ENCODE measurements at places on chromosomes 3 and 15.

DNA sequence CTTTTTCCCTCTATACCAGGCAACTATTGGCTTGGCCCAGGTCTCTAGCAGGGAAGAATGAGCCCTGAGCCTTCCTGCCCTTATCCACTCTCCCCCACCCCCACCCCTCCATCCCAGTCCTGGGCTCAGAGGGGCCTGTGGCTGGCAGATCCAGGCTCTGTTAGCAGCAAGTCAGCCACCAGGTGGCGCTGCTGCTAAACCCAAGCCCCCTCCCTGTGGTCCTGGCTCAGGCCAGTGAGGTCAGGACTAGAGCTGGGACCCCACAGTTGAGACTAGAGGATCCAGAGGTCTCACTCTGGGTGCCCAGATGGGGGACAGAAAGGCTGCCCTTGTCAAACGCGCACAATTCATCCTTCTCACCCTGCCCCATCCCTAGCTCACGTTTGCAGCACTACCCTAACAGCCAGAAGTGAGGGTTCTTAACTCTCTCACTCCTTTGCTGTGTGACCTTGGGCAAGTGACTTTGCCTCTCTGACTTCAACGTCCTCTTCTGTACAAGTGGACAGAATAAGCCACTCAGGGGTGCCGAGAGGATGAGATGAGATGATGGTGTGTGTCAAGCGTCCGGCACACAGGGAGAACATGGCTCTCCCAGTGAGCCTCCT is 46.8 kb upstream of the SLC6A1 start:
- DNase-seq = peak; percentile 59

- no peak for DNase-seq
These were observed 911.2 kb downstream of the MCTP2 start for GRCh38 chr15:95142531-95142930.

DNA sequence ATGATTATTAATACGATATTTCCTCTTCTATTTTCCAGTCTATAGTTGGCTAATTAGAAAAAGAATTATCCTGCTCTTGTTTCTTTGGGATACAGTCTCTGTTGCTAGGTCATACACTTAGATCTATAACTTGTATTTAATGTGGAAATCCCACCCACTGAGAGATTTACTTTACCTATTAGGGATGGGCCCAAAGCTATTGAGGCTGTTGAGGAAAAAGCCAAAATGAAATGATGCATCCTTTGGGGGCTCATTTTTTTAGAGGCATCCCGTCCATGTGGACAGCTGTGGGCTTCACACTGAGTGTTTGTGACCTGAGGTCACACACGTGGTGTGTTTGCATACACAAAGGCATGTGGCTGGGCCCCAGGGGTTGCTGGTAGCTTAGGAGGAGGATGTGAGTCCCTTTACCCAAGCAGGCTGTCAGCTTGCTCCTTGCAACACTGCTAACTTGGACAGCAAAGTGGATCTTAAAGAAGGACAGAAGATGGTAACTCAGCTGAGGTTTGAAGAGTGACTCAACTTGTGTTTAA is 477.4 kb downstream of the AGBL1 start:
- DNase-seq = no peak

DNA sequence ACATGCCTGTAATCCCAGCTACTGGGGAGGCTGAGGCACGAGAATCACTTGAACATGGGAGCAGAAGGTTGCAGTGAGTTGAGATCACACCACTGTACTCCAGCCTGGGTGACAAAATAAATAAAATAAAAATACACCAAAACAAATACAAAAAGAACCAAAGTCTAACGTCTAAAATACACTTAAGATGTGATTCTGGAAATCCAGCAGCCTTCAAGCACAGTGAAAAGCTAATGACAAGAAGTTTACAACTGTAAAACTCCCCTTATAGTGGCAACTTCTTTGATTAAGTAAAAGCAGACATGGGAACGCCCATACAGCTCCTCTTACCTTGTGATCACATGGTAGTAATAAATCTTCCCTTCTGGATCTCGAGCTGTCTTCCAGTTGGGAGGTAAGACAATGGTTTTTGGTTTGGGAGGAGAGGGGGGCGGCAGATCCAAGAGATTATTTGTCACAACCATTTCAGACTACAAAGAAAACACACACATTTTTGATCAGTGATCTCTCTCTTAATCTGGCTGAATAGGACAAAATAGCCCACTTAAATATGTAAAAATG is 62.8 kb downstream of the NBEAL2 start:
- no peak for DNase-seq

DNA sequence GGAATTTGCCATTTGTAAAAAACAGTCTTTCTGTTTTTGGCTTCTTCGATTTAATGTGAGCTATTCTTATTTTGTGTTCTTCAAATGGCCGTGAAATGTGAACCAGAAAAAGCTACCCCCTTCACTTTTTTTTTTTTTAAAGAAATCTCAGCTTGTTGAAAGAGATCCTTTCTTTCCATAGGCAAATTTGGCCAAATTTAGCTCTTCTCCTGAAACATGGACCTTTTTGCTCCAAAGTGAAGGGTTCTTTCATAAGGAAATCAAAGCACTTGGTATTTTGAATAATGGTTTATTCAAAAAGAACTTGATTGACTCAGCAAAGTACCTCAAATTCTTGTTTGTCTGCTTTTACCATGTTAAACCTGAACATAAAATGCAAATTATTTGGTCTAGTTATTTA is 10.1 kb downstream of the RCN2 start:
- no peak for DNase-seq

DNA sequence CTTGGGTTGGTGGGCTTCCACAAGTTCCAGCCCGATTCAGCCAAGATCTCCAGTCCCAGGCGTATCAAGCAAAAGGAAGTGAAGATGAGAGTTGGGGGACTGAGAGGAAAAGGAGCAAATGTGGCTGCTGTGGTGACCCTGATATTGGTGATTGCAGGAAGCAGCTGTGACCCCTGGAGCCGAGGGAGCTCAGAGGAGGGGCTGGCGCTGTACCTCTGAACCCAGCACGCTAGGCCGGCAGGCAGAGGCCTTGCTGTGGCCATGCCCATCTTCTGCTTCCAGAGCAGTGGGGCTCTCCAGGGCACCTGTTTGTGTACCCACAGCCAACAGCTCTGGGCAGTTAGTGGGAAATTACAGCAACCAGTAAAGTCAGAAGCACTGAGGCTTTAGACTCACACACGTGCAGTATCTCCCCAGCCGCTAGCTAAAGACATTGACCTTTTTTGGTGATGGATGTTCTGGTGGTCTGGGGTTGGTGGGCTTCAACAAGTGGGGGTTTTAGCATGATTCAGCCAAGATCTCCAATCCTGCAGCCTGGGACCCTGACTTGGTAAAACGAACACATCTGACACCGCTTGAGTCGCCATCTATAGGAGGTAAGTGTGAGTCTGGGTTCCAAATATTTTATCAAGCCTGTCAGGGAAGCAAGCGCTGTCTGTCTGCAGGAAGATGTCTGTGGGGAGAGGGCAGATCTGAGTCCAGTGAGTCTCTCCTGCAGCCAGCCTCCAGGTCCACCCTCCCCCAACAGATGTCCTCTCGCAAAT is 33.1 kb downstream of the TM2D3 start:
- DNase-seq = no peak

DNA sequence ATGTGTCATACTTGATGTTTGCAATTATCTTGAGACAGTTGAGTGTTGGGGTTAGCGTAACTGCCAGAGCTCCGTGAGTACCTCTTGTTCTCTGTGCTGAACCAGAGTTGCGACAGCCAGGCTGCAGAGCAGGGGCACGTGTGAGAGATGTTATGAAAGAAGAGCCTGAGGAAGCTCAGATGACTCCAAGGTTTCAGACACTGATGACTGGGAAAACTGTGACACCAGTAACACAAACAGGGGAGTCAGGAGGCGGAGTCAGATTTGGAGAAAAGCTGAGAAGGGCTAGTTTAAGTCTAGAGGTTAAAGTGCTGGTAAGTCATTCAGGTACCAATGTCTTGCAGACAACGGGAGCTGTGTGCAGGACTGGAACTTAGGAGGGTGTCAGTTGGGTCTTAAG is 45.0 kb downstream of the BLM start:
- no peak for DNase-seq

- DNase-seq = no peak
These were observed 20.3 kb upstream of the SIAH2 start for GRCh38 chr3:150783316-150783715.

DNA sequence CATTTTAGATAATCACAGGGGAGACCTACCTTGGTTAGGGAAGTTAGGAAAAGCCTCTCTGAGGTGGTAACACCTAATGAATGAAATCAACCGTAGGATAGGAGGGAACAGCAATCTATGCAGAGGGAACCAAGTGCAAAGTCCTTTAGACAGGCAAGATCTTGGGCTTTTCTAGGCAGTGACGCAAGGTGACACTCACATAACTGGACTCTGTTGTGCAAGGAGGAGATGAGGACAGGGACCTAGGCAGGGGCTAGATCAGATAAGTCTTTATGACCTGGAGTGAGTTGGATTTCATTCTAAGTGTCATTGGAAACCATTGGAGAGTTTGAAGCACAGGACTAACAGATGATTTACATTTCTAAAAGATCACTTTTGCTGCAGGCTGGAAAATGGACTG is 4.6 kb upstream of the LMOD3 start:
- no peak for DNase-seq

- peak; percentile 16 for DNase-seq
These were observed 203.8 kb downstream of the EPHB1 start for GRCh38 chr3:134998855-134999254.

- no peak for DNase-seq
These were observed 54.8 kb upstream of the UTS2B start for GRCh38 chr3:191385101-191385500.

GRCh38 chr3:170109579-170110293 is 71.8 kb downstream of the PHC3 start:
- DNase-seq = no peak

GRCh38 chr3:44329946-44330345 is 8.6 kb upstream of the TCAIM start:
- no peak for DNase-seq

DNA sequence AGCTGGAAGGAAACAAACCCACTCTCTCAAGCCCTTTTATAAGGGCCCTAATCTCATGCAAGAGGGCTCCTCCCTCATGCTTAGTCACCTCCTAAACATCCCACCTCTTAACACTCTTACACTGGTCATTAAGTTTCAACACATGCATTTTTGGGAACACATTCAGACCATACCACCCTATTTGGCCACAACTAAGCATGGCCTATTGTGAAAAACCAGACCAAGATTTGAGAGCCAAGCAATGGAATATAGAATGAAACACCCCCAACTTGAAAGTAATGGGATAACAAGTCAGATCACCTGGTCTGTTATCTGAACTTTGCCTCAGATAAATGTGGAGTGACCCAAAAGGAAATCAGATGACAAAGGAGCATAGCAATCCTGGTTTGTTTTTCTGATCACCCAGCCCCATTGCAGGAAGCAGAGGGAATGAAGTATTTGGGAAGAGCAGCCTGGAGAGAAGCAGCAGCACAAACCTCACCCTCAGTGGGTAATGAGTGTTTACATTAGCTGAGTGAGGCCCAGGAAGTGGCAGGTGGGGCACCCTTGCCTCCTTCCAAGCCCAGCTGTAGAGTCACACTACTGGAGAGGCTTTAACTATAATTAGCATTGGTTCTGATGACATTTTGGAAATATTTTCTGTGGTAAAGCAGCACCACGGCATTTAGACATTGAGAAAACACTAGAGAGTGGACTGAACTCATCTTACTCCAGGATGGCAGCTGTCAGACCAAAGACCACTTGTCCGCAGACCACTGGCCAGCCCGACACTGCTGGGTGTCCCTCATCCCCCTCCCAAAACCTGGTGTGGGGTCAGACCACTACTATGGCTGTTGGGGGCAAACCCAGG is 48.8 kb upstream of the PRTG start:
- no peak for DNase-seq

DNA sequence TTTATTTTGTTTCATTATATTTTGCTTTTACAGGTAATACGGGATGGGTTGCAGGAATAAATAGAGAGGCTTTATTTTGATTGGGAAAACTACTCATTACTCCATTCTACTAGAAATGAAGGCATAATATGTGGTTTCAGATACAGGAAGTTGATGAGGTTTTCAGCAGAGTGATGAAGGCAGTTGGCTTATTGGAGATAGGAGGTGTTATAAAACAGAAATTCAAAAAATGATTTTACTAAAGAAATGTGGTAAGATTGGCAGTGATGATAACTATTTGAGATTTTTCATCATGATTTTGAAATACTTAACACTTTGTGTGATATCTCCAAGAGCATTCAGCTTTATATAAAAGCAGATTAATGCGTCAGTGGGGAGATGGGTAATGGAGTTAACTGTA is 1445.7 kb upstream of the CADM2 start:
- DNase-seq = no peak

GRCh38 chr15:45129651-45130129 is at the start of the genes DUOX1 and DUOXA1:
TSS of gene DUOX1 (plus strand) at chr15:45129994. CDS start at chr15:45131967, 1,973 bp downstream.
TSS of gene DUOXA1 (minus strand) at chr15:45129879. CDS start at chr15:45123014, 6,865 bp downstream.
- DNase-seq = no peak

- no peak for DNase-seq
These were observed 300.8 kb downstream of the ZBTB20 start for GRCh38 chr3:114846252-114846651.

DNA sequence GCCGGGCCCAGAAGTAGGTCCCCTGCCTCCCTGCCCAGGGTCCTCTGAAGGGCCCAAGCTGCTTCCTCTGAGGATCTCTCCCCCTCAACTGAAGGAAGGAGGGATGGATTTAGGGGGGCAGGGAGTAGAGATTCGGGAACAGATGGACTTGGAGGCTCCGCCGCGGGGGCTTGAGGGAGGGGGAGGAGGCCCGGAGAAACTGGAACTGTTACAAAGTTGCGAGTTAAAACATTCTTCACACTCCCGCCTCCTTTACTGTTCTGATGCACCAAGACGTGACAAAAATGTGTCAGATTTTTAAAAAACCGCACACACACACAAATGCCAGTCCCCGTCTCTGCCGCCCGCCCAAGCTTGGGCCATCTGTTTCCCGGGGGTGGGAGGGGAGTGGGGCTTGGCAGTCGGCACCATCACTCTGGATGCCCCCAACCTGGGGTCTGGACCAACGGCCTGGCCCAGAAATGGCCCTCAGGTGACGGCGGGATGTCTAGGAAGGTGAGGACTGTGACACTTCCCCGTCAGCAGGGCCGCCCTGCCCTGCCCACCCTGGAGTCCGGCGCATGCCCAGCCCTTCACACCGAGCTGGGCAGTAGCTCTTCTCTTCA is 25.0 kb upstream of the LINGO1 start:
- no peak for DNase-seq

GRCh38 chr3:150737874-150738679 is 24.9 kb downstream of the SIAH2 start:
- peak; percentile 62 for DNase-seq

DNA sequence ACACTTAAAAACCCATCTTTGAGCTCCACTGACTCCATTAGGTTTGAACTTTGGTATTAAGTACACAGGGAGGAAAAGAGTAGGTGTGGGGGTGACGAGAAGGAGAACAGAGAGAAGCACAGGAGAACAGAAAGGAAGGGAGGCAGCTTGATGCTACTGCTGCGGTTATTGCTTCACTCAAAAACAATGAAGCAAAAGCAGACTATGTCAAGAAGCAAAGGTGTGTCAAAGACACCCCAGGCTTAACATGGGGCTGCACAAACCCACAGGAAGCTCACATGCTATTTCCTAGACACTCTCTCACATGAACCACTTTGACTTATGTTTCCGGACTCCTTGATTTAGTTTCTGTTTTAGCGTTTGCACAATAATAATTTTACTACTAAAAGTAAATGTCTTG is 961.0 kb upstream of the CFAP20DC start:
- DNase-seq = peak; percentile 83

Measured in GM12865 (cell line).